ENCODE measurements at places on chromosomes 5 and 9. TPM values are rescaled to one million over a fixed set of nuclear protein-coding genes. Genes with fewer than 3 reads are reported as not detected.
A peak's percentile ranks its signal among the peaks of the same experiment; 100 is the strongest.

DNA sequence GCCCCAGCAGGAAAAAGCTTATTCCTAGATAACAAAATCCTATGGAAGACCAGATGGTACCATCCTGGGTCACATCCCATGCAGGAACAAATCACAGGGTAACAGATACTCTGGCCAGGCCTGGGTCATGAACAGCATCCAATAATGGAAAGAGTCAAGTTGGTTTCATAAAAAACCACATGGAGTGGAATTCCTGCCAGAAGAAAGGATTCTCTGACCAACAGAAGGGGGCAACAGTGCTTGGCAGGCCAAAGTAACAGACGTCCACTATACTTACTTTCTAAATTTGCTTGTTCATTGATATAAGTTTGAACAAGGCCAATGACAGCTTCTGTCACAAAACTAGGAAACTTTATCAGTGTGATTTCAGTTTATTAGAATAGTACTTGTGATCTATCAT lies 273.5 kb downstream of the ARRDC3 start:
- no peak for DNase-seq

GRCh38 chr5:89441965-89442364 lies 559.0 kb upstream of the MEF2C start:
- no peak for DNase-seq

DNA sequence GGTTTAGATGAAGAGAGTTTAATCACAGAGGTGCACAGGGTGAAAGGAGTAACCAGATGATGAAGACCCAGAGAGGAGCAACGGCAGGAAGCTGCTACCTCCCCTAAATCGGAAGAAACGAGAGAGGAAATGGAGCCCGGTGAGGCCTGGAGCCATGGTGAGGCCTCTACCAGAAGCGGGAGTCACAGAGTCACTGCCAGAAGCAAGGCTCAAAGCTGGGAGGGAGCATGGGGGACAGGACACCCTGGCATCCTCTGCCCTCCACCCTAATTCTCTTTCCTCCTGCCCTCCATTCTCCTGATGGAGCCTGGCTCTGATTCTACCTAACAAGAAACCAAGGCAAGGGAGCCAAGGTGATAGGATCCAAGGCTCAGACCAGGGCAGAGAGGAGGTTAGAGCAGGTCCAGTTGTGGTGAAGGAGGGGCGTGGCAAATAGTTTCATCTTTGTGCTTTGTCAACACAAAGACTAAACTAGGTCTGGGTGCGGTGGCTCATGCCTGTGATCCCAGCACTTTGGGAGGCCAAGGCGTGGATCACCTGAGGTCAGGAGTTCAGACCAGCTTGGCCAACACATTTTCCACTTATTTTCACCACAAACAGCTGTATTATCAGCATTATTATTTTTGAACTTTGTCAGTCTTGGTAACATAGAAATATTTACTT lies 134.4 kb upstream of the RAI14 start:
- no peak for DNase-seq

GRCh38 chr5:130077007-130077406 lies 172.7 kb downstream of the CHSY3 start:
- DNase-seq = no peak

GRCh38 chr5:178359738-178360137 lies 127.1 kb upstream of the PHYKPL start:
- no peak for DNase-seq

- no peak for DNase-seq
Observed at GRCh38 chr5:8234179-8234770, 365.3 kb downstream of the MTRR start.

DNA sequence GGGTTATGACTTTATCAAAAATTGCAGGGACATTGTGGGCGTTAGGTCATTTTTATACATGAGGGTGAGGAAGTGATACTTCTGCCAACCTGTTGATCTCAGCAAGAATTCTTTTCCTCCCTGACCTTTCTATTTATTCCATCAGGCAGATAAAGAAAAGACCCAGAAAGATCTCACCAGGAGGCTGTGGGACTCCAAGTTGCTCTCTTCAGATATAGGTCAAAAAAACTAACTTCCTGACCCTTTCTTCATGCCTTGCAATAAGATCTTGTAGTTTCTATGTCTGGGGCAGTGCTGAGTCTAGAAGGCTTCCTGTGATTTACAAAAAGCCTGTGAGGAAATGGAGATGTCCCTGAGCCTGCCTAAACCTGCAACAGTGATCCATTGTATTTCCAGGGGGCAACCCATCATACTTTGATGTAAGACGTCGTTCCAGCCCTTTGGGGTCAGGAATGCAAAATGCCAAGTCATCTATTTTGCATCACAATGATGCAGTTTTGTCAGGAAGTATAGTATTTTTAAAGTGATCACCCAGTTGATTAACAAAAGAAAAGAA lies 22.0 kb upstream of the PIK3R1 start:
- DNase-seq = no peak

GRCh38 chr5:146877783-146878475 lies 628 bp downstream of the PPP2R2B start:
- no peak for DNase-seq

- DNase-seq = no peak
Observed at GRCh38 chr5:112419164-112419985, at the start of gene EPB41L4A. Gene EPB41L4A (minus strand): TSS chr5:112419277. CDS start chr5:112419039, 238 bp downstream.

DNA sequence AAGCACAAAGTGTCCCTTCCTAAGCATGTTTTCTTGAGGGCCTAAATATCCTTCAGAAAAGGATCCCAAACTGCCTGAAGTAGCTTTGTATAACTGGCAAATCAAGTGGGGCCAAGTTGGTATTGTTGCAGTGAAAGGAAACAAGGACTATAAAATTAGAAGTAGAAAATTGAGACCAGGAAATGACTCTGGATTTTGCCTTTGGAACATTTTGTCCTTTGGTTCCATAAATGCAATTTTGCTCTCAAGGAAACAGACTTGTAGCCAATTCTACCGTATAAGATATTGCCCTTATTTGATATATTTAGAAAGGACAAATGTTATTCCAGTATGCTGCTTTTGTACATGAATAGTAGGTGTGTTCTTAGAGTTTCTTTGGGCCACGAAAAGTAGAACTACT lies 34.4 kb downstream of the RABGAP1 start:
- DNase-seq = no peak

DNA sequence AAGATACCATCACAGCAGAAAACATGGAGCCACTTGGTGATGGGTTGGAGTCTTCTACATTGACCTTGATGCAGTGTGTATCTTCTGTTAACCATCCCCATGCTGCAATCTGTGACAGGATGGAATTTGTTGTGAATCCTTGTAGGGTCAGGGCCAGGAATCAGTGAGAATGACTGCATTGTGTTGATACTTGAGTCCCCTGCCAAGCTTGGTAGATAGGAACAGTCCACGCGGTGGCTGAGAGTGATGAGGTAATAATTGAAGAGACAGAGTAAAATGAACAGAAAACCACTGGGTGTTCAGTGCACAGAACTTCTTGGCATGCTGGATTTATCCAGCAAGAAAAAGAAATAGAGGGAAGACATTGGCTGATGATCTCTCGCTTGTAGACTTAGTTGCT lies 217.5 kb downstream of the MAN2A1 start:
- DNase-seq = no peak

DNA sequence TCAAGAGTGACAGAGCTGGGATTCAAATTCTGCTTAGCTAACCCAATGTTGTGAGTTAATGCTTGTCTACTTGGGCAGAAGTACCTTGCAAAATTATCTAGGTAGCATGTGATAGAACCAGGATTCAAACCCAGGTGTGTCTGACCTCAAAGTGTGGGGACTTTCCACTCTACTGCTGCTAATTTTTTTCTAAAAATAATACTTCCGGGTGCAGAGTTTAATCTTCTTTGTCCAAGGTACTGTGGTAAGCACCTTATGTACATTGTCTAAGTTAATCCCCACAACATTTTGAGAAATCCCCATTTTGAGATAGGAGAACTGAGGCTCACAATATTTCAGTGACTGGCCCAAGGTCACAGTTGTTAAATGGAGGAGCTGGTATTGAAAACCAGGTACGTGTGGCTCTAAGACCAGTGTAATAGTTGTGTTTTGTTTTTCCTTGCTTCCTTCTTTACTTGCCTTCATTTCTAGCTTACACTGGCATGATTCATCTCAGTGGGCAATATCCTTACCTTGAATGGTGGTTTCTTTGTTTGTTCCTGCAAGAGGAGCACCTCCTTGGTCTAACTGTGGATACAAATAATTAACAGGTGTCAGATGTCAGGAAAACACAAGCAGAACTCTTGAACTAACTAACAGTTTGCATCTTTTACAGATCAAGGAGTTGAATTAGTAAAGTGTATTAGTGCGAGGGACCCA lies 7.5 kb downstream of the ALDOB start:
- DNase-seq = no peak

DNA sequence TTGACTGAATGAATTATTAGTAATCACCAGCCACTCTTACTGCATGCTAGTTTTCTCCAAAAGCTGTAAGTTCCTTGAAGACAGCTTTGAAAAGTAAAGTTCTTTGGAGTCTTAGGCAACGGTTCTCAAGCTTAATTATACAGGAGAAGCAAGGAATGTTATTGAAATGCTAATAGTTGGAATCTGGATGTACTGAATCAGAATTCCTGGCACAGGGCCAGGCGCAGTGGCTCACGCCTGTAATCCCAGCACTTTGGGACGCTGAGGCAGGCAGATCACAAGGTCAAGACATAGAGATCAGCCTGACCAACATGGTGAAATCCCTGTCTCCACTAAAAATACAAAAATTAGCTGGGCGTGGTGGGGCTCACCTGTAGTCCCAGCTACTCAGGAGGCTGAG lies 33.4 kb downstream of the GRIA1 start:
- DNase-seq = peak; percentile 38

DNA sequence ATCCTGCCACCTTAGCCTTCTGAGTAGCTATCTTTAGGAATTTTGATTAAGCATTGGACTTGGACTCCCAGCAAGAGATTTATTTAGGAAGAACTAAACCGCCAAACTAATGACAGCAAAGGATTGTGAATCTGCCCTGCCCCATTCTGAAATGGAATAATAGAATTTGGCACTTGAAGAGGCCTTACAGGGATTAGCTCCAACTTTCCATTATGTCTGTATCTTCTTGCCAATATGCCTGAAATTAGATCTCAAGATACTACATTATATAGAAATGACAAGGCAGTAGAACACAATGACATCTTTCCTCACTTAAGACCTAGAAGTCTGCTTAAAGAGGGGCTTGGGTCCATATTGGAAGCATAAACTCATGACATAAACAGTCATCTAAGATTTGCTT lies 77.0 kb upstream of the DPYSL3 start:
- DNase-seq = no peak

- peak; percentile 9 for DNase-seq
Observed at GRCh38 chr9:4417578-4418325, 72.5 kb upstream of the SLC1A1 start.

DNA sequence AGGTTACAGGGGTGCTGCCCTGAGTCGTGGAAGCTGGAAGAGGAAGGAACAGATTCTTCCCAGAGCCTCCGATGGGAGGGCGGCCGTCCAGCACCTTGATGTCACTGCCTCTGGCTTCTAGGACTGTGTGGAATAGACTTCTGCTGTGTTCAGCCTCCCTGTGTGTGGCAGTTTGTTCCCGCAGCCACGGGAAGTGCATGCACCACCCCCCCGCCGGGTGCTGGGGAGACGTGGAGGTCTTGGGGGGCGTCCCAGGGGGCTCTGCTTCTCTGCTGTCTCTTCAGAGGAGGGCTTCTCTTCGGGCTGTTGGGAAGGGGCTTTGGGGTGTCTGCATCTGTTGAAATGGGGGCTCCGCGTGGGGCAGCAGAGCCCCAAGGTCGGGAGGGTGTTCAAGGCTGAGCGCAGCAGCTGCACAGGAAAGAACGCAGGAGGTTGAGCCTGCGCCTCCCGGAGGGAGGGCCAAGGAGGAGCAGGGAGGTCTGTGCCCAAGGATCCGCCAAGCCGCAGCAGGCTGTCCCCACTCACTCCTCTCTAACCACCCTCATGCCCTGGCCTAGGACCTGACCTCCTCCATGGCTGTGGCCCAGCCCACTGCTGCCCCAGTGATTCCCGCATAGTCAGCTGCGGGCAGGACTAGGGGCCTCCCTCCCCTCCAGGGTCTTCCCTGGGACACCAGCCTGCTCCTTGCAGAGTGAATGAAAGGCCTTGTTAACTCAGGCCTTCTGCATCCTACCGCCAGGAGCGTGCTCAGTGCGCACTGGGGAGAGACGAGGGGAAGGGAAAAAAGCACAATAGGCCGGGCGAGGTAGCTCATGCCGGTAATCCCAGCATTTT lies 45.0 kb downstream of the ROPN1L start:
- DNase-seq = no peak

GRCh38 chr5:158143081-158143480 lies 284.1 kb upstream of the CLINT1 start:
- no peak for DNase-seq

GRCh38 chr9:68678430-68678829 lies 26.6 kb upstream of the PIP5K1B start:
- DNase-seq = no peak

PRPF4 gene
- 26.2 TPM for total RNA-seq

SLC6A18 gene
- total RNA-seq = not detected

DPM2 gene
- 43.6 TPM for total RNA-seq

PCDHGA12 gene
- 7.2 TPM for total RNA-seq

SPINK6 gene
- not detected for total RNA-seq

MAP3K1 gene
- 3.2 TPM for total RNA-seq

INSL6 gene
- total RNA-seq = not detected

GRIA1 gene
- 0.08 TPM for total RNA-seq

GABRA1 gene
- total RNA-seq = not detected

All from HFFc6 (cell line).